ENCODE measurements at places on chromosomes 2 and 18.

- DNase-seq: no peak
These were observed 57.5 kb upstream of the TMEM178A start for GRCh38 chr2:39608263-39608575.

DNA sequence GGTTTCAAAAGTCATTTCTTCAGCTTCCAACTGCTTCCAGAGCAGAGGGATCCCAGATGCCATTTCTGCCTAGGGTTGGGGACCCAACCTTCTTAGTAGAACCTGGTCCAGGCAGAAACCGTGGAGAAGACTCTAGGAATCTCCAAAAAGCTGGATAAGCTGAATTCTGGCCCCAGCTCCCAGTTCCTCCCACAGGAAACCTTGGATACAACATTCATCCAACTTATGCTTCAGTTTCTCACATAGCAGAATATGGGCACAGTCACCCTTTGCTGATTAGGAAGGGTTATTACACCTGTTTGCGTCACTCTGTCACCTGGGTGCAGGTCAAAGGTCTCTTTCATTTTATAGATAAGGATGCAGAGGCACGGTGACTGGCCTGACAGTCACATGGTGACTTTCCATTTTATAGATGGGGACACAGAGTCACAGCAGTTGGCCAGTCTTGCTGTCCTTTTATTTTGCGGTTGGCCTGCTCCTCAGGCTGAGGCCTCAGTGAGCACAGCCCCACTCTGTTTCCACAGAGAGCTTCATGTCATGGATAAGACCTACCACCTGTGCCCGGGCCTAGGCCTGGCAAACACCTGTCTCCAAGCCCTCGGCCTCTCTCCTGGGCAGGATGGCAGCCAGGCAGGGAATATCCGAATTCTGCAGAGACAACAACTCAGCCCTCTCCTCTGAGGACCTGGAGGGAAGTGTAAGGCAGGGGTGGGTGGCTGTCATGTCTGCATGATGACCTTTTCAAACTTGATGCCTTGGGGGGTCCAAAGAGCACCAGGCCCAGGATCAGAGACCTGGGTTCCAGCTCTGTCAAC is 148.8 kb downstream of the SMAD7 start:
- DNase-seq: no peak

DNA sequence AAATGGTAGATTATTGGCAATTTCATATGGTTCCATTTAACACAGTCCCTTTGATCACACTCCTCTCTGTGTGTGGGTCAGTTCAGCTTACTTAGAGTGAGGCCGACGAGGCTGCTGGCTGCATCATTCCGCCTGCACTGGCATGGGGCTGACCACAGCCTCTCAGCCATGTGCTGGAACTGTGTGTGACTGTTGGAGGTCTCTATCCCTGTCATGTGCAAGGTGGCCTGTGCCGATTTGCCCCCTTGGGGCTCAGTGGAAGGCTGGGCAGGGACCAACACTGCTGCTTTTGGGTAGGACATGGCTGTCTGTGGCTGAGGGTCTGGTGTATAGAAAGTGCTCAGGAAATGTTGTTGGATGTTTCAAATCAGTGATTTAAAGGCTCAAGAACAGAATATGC is 454.0 kb upstream of the HS6ST1 start:
- DNase-seq: no peak

DNA sequence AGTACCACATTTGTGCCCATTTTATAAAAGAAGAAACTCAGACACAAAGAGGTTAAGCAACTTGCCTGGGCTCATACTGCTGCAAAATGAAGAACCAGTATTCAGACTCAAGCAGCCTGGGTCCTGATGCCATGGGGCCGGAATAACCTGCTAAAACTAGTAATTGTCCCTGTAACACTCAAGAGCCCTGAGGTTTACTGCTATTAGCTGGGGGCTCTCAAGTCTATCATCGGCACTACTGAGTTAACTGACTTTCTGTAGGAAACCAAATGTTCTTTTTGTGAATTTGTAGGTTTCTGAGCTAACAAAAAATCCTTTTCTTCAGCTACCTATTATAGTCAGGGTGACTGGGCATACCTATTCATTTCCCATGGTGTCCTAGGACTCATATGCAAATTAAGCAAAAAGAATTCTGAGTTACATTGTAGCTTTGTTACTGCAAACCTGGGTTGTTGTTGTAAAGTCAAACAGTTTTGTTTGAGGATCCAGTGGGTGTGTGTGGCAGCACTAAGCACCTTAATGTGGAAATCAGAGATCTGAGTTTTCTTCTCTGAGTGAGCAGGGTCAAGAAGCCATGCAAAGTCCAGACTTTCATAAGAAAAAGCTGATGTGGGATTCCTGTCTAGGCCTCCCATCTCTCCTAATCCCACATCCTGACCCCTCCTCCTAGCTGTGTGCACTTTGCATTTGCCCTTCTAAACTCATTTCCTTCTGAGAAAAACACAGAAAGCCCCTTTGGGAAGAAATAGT is 72.4 kb upstream of the TNP1 start:
- no peak for DNase-seq

- DNase-seq: no peak
These were observed 104.8 kb upstream of the TGFA start for GRCh38 chr2:70658476-70658875.

- DNase-seq: no peak
These were observed 170.0 kb downstream of the EPHA4 start for GRCh38 chr2:221402072-221402471.

GRCh38 chr18:24368749-24369148 is 28.9 kb downstream of the OSBPL1A start:
- DNase-seq: no peak

DNA sequence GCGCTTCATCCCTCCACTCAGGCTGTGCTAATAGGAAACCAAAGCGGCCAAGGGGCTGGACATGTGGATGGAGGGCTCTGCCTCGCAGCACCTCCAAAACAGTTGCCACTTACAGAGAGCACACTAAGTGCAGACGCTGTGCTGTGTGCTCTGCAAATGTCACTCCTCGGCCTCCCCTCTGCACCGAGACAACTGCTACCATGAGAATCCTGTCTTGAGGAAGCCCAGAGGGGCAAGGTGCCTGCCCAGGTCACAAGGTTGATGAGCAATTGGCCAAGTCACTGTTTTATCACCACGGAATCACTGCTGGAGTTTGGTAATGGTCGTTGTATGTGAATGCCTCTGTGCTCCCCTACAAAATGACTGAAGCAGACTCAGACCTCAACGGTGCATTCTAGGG is 132.2 kb downstream of the SEPTIN10 start:
- DNase-seq: no peak

DNA sequence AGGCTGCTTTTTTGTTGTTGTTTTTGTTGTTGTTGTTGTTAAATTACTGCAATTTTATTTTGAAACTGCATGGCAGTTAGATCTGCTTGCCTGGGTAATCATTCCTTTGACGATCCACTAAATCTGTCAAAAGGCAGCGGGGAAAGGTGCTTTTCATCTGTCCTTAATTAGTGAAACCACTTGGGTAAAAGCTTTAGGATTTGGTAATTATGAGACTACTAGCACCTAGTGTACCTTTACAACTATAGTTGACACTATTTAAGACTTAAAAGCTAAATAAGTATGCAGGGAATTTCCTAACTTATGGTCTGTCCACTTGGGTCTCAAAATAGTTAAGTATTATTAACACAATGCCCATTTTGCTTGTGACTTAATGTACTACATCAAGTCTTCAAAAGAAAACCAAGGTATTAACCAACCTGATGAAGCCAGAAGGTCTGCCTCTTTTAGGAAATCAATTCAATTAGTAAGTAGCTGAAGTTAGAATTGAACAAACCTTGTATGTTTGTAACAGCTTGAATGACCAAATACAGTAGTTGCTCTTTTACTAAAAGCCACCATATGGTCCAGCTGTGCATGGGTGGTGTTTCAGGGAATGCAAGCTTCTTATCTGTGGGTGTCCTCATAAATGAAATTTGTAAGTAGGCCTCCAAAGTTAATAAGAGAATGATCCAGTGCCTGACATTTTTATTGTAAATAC is 44.8 kb downstream of the NAB1 start:
- no peak for DNase-seq

DNA sequence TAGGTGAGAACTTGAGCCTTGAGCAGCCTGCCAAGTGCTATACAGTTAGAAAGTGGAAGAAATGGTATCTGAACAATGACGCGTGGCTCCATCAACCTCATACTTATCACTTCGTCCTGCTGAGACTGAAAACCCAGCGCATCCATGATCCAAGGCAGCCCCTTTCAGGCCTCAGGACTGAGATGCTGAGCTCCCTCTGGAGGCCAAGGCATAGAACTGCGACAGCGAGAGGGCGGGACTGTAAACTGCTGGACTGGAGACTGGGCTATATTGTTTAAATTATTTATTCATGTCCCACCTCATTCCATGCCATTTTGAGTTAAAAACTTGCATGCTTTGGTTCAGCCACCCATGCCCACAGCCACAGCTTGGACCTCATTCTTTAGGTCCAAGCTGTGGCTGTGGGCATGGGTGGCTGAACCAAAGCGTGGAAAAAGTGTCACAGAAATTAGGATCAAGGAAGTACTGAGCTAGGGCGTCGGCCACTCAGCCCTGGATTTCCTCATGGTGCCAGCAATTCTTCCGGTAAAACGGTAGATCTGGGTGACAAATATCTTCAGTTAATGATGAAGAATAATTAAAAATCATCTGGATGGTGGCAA is 195.5 kb downstream of the L3MBTL4 start:
- no peak for DNase-seq

GRCh38 chr2:38622210-38622609 is 19.5 kb upstream of the HNRNPLL start:
- DNase-seq: no peak

DNA sequence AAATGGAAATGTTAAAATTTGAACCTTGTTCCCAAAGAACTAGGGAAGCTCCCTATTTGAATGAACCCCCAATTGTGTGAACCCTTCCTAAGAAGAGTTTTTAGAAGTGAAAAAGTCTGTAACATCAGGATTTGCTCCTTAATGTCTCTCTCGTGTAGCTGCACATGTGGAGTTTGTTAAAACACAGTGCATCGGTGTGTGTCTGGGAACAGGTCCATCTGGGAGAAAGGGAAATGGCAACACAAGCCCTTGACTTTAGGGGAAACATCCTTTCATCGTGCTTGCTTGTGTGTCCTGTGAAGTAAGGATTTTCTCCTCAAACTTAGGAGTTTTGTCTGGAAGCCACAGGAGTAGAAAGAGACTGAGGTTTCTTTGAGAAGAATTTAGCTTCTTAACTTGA is 203.9 kb downstream of the PRKCE start:
- DNase-seq: no peak

GRCh38 chr2:27078267-27079194 is at the start of gene EMILIN1:
Gene EMILIN1 (plus strand): TSS chr2:27078615. CDS start chr2:27079066, 451 bp downstream.
- DNase-seq: peak; percentile 81

DNA sequence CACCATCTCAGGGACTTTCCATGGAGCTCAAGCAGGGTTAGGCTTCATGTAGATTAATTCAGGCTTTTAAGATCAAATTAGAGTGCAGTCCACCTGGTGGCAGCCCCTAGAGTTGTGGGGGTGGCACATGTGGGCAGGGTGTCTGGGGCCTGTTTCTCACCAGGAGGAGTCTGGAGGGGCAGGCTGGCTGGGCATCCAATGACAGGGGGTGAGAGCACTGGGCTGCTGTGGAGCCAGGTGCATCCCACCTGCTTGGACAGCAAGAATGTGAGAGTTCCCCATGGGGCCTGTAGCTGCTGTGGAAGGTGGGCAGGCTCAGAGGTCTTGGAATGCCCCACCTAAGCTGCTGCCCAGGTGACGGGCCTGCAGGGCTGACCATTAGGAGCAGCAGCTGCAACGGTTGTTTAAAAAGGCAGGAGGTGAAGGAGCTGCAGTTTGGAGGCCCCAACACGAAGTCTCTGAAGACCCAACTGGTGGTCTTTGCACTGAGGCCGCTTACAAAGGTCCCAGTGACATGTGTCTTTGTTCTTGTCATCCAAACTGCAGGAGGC is 686.3 kb upstream of the HS6ST1 start:
- DNase-seq: no peak

DNA sequence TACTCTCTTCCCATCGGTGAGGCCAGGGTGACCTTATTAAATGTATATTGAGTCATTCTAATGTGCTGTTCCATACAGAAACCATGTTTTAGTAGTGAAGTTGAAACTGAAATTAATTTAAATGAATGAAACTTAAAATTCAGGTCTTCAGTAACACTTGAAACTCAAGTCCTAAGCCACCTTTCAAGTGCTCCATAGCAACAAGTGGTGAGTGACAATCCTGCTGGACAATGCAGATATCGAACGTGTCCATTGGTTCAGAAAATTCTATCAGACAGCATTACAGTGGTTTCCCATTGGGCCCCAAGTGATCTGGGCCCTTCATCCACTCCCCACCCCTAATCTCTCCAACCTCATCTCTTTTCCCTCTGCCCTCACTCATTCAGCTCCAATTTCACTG is 48.7 kb downstream of the HNMT start:
- DNase-seq: no peak

DNA sequence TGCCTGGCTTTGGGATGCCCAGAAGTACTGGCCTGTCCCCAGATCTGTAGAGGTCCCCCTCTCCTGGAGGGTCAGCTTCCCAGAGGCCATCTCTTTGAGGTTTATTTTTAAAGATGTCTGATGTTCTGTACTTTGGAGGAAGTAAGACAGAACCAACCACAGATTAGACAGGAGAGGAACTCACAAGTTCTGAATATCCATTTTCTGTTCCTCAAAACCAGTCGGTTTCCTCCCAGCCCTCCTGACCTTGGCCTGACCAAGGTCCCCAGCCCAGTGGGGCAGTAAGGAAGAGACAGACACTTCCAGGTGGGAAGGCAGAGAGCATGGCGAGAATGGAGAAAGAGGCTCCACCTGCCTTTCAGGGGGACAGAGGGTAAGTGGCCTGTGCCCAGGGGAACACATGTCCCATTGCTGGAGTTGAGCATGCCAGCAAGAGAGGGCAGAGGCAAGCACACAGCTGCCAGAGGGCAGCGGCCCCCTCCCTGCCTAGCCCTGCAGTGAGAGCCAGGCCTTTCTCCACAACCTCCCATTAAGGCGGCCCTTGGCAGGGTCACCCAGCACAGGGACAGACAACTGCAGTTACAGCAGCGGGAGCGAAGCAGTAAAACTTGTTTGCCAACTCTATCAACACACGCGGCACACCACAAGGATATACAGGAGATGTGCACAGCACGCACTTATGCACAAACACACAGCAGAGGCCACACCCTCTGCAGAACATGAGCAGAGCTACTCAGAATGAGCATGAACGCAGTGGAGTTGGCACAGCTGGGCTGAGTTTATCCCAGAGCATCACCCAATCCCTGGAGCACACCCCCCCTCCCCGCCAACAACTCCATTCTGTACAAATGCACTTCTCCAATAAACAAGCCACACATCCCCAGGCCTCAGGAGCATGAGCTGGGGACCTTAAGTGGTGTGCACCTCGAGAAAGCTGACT is 18.5 kb upstream of the SEMA4C start:
- no peak for DNase-seq

GRCh38 chr2:3645745-3646389 is 12.1 kb upstream of the ALLC start:
- no peak for DNase-seq

Data from thoracic aorta (tissue), 2 donors.